ENCODE measurements at places on chromosomes 7 and 10. TPM values are rescaled to one million over a fixed set of nuclear protein-coding genes. Genes with fewer than 3 reads are reported as not detected.
A peak's percentile ranks its signal among the peaks of the same experiment; 100 is the strongest.

- H3K27ac ChIP-seq: no peak overlapping the region
- H3K27me3 ChIP-seq: no peaks in the 10 kb centered on the region
- no peaks in the 10 kb centered on the region for H3K36me3 ChIP-seq
- no peak overlapping the region for H3K4me3 ChIP-seq
- no peaks in the 10 kb centered on the region for H3K4me1 ChIP-seq
- no peak for DNase-seq
These were observed 322.8 kb downstream of the POM121L12 start for GRCh38 chr7:53358269-53358668.

The TMEM270 gene
- not detected for total RNA-seq

- H3K36me3 ChIP-seq: no peaks in the 10 kb centered on the region
- no peaks in the 10 kb centered on the region for H3K27me3 ChIP-seq
- no peak for DNase-seq
- no peak overlapping the region for H3K4me3 ChIP-seq
- H3K27ac ChIP-seq: no peak overlapping the region
- no peaks in the 10 kb centered on the region for H3K4me1 ChIP-seq
These were observed 230.5 kb upstream of the TMEM229A start for GRCh38 chr7:124263232-124263827.

GRCh38 chr7:133512560-133512959 is 259.7 kb downstream of the EXOC4 start:
- no peak for DNase-seq
- no peaks in the 10 kb centered on the region for H3K4me1 ChIP-seq
- H3K27ac ChIP-seq: no peak overlapping the region
- H3K4me3 ChIP-seq: no peak overlapping the region
- no peaks in the 10 kb centered on the region for H3K27me3 ChIP-seq

DNA sequence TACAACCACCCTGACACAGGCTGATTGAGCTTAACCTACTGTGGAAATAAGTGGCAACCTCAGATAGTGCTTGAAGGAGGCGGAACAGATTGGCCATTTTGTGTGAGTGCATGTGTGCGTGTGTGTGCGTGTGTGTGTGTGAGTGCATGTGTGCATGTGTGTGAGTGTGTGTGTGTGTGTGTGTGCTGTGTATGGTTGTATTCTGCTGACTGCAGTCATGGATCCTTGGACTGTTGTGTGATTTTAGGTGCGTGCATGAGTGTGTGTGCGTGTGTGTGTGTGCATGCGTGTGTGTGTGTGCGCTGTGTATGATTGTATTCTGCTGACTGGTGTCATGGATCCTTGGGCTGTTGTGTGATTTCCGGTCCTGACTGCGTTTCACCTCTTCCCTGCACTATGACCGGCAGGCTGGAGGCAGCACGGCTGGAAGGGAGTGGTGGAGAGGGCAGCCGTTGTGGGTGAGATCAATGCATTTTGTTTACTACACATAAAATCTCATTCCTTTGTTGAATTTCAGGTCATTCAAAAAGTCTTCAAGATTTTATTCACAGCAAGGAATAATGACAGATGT is 6.3 kb downstream of the IQCE start:
- H3K27ac ChIP-seq: no peak overlapping the region
- no peak overlapping the region for H3K4me3 ChIP-seq
- DNase-seq: peak; percentile 63
- no peaks in the 10 kb centered on the region for H3K36me3 ChIP-seq
- H3K27me3 ChIP-seq: no peaks in the 10 kb centered on the region

- H3K27ac ChIP-seq: peak overlapping the region; percentile 30
- no peaks in the 10 kb centered on the region for H3K27me3 ChIP-seq
- DNase-seq: no peak
These were observed 124.7 kb downstream of the NRBF2 start for GRCh38 chr10:63257778-63258177.

DNA sequence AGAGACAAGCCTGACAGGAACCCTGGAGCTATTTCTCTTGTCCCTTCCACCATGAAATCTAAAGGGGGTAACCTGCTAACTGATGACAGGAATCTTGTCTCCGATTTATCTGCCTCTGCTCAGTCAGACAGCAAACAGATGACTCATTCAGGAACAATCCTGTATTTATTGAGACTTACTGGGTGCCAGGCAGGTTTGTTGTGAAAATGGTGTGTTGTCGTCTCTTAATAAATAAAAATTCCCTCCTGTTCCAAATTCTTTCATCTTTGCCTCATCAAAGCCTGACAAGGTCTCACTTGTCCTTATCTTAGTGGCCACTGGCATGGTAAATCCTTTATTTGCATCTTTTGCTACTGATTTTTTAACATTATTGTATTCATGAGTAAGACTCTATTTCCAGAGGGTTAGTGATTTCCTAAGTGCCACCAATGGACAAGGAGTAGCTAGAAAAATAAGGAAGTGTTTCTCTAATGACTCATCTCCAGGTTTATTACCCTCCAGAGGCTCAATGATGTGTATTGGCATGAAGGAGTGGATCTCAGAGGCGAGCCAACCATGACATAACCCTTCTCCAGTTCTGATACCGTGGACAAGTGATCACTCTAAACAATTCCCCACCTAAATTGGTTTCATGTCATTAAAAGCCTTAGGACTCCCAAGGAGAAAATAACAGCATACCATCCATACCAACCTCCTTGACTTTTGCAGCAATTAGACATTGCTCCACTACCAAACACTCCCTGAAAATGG is 724.0 kb downstream of the GRID1 start:
- H3K27ac ChIP-seq: peak overlapping the region; percentile 42
- H3K4me3 ChIP-seq: no peak overlapping the region
- peaks cover 31% of the 10 kb centered on the region for H3K4me1 ChIP-seq
- H3K36me3 ChIP-seq: no peaks in the 10 kb centered on the region

DNA sequence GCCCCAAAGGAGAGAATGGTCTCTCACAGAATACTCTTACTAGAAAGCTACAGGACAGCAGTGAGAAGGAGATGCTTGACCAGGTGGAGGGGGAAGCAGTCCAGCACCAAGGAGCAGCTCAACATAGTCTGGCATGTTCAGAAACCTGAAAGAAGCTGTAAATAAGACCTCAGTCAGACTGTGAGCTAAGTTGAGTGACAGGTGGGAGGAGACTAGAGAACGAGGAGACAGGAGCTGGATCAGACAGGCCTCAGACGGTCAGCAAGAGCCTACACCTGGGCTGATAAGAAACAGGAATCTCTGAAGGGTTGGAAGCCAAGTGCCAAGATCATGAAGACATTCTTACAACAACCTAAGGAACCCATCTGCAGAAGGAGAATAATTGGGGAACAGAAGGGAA is 54.5 kb downstream of the ELMO1 start:
- H3K4me3 ChIP-seq: no peak overlapping the region
- DNase-seq: no peak
- no peaks in the 10 kb centered on the region for H3K4me1 ChIP-seq
- H3K27me3 ChIP-seq: no peaks in the 10 kb centered on the region
- no peaks in the 10 kb centered on the region for H3K36me3 ChIP-seq

- H3K4me1 ChIP-seq: peaks cover 4% of the 10 kb centered on the region
- H3K27ac ChIP-seq: no peak overlapping the region
- H3K27me3 ChIP-seq: no peaks in the 10 kb centered on the region
- no peaks in the 10 kb centered on the region for H3K36me3 ChIP-seq
- no peak for DNase-seq
These were observed 3.7 kb upstream of the PCOLCE start for GRCh38 chr7:100598425-100598824.

The COL26A1 gene
- not detected for total RNA-seq

The OTUD1 gene
- 16.7 TPM for total RNA-seq

GRCh38 chr7:2513702-2514101 is 5.9 kb upstream of the LFNG start:
- H3K4me3 ChIP-seq: no peak overlapping the region
- DNase-seq: no peak
- peaks cover 5% of the 10 kb centered on the region for H3K27me3 ChIP-seq
- H3K27ac ChIP-seq: no peak overlapping the region

Data from transverse colon (tissue), 4 donors.